ENCODE measurements at places on chromosomes 7 and 10.

DNA sequence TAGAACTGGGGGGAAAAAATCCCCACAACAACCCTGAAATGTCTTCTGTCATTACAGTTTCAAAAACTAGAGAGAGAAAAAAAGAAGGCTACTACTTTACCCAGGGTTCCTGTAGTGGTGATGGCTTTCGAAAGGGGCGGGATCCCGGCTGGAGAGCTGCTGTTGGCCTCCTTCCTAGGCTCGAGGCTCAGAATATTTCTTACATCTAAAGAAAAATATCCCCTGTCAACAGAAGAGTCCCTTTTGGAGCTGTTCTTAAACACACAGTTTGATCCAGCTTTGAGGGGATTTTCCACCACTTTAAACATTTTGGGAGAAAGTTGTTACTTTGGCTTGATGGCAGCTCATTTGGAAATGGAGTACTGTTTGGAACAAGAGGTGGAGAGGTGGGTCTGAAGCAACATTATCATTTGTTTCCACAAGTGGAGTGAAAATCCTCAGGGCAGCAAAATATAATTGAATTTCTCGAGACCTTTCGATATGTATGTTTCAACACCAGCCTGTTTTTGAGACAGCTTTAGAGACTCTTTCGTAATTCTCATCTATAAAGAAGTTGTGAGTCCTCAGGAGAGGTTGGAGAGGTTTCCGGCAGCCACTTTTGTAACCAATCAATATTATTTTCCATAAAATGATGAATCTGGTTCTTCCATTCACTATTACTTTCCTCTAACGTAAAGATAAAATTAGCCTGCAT lies 5.1 kb downstream of the HOXA13 start:
- DNase-seq: no peak

- DNase-seq: no peak
Measured at GRCh38 chr10:128713874-128714570, 587.8 kb upstream of the MKI67 start.

DNA sequence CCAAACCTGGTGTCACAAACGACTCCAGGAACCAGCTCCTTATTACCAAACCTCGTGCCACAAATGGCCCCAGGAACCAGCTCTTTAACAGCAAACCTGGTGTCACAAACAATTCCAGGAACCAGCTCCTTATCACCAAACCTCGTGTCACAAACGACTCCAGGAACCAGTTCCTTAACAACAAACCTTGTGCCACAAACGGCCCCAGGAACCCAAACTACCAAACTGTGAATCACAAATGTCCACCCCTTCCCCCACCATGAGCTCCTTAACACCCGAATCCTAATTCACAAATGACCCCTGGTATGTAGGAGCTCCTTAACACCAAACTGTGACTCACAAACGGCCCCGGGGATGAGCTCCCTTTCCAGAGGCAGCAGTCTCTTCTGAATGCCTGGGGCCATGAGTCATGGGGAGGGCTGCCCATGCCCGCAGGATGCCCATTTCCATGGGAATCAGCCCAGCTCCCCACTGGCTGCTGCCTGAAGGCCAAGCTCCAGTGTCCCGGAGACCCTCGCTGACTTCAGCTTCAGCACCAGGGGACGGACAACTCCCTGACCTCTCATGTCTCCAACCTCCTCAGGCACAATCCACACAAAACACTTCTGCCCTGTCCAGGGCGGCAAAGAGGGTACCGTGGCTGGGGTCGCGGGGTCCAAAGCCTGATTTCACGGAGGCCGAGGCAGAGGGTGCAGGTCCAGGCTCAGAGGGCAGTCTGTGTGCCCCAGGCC lies 213.1 kb downstream of the ELFN1 start:
- DNase-seq: no peak

DNA sequence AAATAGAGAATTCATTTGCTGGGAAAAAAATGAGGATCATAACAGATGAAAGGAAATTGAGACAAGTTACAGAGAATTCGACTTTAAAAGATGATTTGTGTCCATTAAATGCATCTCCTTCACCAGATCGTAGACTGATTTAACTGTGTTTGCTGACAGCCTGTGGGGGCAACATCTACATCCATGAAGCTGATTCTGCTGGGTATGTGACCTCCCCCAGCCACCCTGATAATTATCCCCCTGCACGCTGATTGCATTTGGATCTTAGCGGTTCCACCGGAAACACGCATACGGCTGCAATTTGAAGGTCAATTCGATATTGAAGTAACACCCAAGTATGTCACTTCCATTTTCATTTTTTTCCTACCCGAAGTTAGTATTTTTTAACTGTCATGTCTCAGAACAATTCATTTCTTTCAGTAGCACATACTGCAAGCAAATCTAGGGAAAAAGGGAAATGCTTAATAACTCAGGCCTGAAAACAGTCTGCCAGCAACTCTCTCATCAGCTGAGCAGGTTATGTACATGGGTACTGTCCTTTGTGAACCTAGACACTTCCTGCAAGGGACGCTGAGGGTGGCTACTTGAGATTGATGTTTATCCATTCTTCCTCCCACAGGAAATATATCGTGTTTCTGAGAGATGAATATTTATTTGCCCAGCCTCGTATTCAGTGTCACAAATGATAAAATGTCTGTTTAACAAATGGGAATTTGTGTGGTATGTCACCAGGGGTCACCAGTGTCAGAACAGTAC lies 134.9 kb downstream of the ZNF22 start:
- DNase-seq: no peak

DNA sequence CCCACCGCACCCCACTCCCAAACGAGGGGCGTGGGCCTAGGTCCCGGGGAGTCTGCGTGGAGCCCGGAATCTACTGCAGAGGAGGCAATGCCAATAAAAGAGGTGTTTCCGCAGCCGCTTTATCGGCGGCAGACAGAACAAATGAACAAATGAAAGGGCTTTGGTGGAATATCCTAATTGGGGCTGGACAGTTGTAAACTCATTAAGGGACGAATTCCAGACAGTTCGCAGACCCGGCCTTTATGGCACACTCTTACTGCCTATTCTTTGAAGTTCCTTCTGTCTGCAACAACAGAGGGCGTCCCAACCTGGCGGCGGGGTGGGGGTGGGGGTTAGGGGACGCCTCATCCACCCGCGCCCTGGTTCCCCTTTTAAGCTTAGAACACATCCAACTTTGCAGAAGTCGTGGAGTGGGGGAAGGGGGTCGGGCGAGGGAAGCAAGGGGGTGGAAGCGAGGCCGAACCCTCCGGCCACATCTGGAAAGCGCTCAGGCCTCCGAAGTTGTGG lies 4.1 kb downstream of the HOXA9 start:
- DNase-seq: no peak

GRCh38 chr7:30700941-30701340 lies 18.7 kb upstream of the CRHR2 start:
- DNase-seq: no peak

DNA sequence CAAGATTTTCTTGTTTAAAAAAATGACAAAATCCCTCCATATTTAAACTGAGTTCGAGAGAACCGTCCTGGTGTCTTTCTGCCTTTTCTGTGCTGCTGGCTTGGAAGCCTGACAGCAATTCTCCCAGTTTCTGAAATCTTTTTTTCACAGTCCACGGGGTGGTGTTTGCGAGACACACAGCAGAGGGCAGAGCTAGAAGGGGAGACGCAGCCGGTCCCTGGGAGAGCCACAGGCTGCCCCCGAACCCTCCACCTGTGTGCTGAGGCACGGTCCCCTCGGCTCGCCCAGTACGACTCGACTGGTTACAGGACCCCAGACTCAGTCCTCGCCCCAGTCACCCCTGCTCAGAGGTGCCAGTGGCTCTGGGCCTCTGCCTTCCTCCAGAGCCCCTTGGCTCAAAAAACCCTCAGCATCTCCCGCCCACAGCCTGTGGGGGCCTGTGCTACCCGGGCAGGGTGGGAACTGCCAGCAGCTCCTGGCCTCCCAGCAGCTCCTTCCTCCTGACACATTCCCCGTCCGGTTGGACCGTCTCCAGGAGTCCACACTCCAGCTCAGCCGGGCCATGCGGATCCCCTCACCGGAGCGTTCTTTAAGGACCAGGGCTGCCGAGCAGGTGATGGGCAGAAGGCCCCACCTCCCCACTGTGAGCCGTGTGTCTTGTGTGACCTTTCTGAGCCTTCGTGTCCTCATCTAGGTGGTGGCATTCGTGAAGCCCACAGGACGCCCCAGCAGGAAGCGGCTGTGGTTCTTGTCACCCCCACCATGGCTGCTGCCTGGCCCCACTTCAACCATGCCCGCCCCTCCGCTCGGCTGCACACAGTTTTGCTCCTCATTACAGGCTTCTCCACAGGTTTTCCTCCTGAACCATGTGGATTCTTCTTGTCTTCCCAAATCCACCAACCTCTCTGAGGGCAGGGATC lies 52.3 kb upstream of the EN2 start:
- no peak for DNase-seq

DNA sequence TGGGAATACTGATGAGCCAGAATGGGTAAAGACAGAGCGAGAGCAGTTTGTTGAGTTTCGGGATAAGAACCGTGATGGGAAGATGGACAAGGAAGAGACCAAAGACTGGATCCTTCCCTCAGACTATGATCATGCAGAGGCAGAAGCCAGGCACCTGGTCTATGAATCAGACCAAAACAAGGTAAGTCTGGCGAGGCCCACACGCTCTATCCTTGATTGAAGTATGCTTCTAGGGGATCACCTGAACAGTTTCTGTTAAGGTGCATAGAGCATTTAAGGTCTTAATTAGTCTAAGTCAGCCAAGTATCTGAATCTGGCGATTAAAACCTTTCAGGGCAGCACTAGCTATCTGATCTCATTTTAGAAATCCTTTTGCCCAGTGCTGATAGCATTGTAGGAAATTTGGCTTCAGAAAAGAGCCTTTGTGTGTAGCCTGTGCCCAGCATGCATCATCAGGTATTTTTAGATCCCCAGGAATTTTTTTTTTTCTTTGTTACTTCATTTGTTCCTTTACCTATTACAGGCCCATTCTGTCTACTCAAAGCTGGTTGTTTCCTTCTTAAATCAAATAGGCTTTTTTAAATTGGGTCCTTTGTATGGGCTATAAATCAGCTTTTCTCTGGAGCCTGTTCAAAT lies 8.0 kb downstream of the OPN1SW start:
- no peak for DNase-seq

- no peak for DNase-seq
Measured at GRCh38 chr10:28627102-28627501, 50.2 kb upstream of the BAMBI start.

GRCh38 chr10:44662051-44662450 lies 249.1 kb upstream of the TMEM72 start:
- DNase-seq: no peak

GRCh38 chr7:107463139-107464078 lies 6.4 kb upstream of the GPR22 start:
- no peak for DNase-seq

DNA sequence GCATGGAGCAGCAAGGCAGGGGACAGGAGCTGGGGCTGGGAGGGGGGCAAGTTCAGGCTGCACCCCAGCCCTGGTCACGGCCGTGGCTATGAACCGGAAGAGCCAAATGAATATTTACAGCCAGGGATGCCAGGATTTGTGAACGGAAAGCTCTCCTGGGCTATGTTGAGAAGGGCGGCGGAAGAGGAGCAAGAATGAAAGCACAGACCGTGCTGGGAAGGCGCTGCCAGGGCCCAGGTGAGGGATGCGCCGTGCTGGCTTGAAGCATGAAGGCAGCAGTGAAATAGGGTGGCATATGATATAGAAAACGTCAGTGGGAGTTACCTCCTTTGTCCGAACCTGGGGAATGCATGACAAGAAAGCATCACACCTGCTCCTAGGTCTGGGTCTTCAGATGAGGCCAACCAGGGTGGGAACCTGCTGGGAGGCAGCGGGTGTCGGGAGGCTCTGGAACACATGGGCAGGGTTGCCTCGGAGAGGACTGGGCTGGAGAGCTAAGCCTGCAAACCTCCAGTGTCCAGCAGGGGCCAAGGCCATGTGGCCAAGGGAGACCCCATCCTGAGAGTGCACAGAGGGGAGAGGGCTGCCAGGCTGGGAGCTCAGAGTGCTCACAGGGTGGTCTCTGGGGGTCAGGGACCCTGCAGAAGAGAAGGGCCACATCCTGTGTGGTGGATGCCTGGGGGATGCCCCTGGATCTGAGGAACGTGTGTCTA lies 120.6 kb upstream of the TCERG1L start:
- DNase-seq: no peak

DNA sequence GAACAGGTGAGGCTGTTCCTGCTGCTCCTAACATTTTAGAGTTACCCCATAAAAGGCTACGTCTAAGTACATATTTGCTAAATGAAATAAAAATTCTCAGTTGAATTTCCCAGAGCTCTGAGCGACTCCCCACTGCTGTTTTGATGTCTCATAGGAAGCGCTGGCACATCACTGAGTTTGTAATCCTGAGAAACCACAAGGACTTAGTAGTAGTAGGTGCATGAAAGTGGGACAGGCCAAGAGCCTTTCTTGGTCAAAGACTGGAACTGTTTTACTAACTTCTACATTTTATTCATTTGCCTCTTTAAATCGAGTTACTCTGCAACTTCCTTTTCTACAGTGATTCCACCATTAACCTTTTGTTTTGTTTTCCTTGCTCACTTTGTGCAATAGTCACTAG lies 85.9 kb downstream of the XPNPEP1 start:
- no peak for DNase-seq

DNA sequence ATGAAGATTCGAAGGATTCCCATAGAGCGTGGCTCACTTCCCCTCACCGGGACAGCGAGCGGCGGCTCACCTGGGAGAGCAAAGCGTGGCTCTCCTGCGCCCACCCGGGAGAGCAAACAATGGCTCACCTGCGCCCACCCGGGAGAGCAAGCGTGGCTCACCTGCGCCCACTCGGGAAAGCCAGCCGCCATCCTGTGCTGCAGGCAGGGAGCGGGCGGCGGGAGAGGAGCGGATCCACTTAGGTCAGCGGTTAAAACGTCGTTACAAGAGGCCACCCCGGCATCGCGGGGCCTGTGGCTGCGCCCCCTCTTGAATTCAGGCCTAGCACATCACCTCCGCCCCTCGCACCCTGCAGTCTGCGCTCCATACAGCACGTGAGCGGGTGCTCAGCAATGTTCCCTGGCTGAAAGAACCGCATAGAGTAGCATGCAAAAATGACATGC lies 461 bp upstream of the FIGNL1 start:
- no peak for DNase-seq

- no peak for DNase-seq
Measured at GRCh38 chr10:20100171-20100570, 283.9 kb downstream of the PLXDC2 start.

GRCh38 chr10:124996854-124997215 lies 54.9 kb downstream of the ZRANB1 start:
- DNase-seq: no peak

DNA sequence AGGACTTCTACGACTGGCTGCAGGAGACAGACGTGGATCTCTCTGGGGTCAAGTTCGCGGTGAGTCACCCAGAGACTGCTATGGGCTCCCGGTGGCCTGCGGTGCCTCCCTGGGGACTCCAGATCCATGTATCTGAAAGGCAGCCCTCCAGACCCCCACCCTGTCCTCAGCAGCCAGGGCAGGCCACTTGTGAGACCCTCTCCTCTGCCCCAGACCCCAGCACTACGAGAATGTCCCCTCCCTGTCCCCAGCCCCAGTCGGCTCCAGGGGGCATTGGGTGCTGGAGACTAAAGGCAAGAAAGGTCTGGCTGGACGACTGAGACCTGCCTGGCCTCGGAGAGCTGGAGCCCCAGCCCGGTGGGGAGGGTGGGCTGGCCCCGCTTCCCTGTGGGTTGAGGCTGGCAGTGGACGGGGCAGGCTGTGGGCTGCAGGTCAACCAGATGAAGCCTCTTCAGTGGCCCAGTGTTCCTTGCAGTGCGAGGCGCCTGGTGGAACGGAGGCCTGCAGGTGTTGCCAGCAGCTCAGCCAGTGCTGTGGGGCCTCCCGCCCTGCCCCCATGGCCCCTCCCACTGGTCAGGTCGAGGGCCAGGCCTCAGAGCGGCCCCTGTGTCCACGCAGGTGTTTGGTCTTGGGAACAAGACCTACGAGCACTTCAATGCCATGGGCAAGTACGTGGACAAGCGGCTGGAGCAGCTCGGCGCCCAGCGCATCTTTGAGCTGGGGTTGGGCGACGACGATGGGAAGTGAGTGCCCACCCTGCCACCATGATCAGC lies 13.8 kb downstream of the TMEM120A start:
- DNase-seq: no peak
